Neural progenitor cell (in vitro differentiated cells): ENCODE measurements at places on chromosomes 7 and 10.

- DNase-seq = no peak
Observed at GRCh38 chr10:48623009-48623408, 18.1 kb upstream of the ARHGAP22 start.

DNA sequence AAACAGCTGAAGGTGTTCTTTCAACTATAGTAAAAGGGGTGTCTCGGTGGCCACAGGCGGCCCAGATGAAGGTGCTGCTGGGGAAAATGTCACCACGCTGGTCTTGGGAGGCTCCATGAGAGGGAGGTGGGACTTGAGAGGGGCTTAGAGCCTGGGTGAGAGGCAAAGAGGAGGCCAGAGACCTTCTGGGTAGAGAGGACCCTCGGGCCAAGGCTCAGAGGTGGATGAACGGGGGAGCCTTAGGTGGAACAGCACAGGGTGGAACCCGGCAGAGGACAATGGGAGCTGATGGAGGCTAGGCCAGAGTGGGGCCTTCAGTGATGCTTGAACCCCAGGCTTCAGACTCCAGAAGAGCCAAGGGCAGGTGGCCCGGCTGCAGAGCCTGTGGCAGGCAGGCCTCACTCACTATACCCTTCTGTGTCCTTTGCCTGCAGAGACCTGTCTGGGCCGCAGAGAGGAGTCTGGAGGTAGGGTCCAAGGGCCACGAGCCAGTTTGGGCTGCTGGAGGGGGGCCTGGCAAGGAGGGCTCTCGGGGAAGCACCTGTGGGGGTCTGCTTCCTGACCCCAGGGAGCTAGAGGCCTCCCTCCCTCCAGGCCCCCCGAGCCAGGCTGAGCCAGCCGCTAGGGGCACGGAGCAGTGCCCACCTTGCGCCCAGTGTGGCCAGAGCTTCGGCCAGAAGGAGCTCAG is 32.1 kb downstream of the ZNF783 start:
- no peak for DNase-seq

DNA sequence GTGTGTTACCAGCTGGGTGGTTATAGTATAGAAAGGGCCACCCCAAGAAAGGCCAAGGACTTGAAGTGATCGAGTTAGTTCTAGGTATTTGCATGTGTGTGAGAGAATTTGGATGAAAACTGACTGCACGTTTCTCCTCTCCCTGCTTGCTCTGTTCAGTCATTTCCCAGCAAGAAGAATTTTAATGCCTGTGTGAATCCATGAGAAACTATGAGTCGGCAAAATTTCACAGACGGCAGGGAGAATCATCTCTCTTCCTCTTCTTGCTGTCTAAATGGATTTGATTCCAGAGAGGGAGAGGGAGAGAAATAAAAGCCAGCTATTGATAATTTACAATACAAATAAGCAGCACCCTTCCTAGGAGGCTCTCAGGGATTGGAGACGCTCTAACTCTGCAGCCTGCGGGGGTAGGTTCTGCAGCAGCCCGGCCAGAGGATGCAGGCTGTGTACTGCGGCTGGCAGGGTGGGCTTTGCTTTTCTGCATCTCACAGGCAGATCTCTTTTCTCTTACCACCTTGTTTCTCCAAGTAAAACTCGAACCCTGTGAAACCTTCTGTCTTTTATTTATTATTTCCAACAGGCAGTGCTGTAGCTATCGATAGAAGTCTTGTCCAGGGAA is 183.6 kb downstream of the TCF7L2 start:
- no peak for DNase-seq

- no peak for DNase-seq
Observed at GRCh38 chr10:45473126-45473525, 99.1 kb downstream of the ALOX5 start.

GRCh38 chr7:87139514-87139913 is 12.7 kb upstream of the DMTF1 start:
- no peak for DNase-seq

DNA sequence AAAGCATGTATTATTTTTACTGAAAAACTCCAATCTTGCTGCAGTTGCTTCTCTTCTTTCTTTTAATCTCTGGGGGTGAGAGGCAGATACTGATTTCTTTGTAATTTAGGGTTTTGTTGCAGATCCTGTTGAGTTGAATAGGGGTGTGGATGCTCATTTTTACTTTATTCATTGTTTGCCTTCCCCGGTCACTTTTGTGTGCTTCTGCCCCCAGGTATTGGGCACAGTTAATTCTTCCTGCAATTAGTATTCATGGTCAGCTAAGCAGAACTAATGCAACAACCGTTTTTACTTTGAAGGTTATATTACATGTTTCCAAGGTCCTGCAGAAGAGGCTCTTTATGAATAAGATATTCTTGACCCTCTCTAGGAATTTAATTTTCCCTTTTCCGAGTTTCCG is 96.4 kb downstream of the BUB3 start:
- peak; percentile 71 for DNase-seq

GRCh38 chr7:135856356-135857144 is 107.9 kb upstream of the FAM180A start:
- no peak for DNase-seq

DNA sequence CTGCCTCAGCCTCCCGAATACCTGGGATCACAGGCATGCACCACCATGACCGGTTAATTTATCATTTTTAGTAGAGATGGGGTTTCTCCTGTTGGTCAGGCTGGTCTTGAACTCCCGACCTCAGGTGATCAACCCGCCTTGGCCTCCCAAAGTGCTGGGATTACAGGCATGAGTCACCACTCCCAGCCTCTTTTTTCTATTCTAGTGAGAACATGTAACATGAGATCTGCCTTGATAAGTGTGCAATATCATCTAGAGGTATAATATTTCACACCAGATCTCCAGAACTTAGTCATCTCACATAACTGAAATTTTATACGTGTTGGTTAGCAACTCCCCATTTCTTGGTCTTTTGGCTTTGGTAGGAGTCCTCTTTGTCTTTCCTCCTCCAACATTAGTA is 656.9 kb downstream of the CNTNAP2 start:
- DNase-seq = no peak

DNA sequence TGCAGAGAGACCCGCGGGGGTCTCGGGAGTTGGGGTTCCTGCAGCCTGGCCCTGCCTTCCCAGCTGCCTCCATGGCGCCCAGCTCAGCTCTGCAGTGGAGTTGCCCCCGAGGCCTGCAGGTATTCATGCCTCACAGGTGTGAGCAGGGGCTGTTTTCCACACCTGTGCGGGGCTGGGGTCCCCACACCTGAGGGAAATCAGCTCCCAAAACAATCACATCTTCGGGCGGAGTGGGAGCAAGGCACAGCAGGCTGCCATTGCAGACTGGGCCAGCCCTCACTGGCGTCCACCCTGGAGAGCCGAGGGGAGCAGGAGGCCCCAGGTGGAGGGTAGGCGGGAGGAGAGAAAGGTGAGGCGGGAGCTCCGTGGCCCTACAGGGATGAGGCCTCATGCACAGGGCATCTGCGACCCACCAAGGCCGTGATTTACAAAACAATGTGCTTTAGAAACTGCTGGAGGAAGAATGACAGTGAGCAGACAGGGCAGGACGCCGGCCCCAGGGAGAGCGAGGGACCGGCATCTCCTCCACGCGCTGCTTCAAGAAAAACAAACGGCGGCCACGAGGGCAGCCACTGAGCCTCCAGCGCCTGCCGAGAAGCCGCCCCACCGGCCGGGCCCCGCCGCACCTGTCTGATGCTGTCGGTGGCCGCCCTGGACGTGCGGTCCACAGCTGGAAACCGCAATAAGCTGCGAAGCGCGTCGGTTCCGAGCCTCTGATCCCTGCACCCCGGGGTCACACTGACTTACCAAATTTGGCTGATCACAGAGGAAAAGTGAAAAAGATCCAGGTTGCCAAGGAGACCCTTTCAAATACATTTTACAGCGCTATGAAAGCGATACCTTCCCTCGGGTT is 53.0 kb upstream of the PDGFA start:
- peak; percentile 39 for DNase-seq

- no peak for DNase-seq
Observed at GRCh38 chr10:28008054-28008453, 9.2 kb upstream of the ODAD2 start.

DNA sequence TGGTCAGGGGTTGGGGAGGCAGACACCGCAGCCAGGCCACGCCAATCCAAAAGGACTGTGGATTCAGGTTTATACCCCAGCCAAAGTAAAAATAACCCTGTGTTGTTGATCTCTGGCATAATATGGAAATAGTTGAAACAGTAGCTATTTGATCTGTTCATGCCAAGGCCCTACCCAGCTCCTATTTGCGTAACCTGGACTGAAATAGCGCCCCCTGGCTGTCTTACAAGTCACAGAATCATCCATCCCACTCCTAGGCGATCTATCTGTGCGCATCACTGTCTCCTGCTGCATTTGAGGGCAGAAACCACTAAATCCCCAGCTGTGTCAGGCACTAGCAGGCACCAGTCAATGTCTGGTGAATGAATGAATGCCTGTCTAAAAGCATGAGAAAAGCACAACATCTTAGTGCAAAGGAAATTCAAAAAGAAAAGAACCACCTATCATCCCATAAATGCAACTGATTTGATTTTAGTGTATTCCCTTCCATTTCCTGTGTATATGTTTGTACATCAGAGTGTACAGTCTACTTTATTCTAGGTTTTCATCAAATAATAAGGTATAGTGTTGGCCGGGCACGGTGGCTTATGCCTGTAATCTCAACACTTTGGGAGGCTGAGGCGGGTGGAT is 160.0 kb downstream of the SLIT1 start:
- peak; percentile 82 for DNase-seq

DNA sequence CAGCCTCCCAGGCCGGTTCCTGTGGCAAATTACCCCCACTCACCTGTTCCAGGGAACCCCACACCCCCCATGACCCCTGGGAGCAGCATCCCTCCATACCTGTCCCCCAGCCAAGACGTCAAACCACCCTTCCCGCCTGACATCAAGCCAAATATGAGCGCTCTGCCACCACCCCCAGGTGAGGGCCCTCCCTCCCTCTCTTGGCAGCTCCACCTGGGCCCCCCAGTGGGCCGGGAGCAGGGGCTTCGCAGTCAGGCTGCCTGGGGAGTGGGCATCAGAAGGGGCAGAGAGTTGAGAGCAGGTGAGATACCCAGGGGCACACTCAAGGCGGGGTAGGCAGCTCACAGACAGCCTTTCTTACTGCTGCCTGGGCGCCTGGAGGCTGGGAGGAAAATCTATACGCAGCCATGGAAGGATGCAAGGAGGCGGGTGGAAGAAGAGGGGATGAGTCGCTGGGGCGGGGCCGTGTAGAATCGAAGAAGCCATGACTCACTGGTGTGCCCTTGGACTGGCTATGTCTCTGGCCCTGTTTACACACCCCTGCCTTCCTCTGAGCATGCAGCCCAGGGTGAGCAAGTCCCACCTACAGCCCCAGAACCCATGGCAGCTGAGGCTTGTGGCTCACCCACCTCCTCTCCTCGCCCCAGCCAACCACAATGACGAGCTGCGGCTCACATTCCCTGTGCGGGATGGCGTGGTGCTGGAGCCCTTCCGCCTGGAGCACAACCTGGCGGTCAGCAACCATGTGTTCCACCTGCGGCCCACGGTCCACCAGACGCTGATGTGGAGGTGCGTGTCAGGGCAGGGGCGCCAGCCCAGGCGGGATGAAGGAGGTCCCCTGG is 48.6 kb upstream of the PPIF start:
- DNase-seq = no peak

DNA sequence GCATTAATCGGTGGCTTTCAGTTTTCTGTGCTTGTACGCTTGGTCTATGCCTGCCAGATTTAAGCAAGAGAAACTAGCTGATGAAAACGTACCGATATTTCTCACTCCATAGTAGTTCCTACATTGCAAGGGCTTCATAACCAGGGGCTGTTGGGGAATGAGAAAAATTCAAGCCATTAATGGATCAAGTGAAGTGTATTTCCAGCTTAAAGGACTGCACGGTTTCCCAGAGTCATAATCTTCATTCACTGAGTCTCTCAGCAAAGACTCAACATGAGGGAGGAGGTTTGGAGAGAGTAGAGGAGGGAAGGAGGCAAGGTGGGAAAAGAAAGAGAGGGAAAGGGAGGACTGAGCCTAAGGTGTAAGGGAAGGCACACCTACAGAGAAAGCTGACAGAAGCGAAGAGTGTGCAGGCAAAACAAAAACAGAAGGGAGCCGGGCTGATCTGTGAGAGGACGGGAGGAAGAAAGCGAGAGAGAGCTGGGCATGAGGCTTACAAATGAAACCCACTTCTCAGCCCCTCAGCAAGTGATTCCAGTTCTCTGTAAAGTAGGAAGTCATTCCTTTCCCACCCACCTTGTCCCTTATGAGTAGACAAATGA is 625 bp downstream of the GIMAP2 start:
- no peak for DNase-seq

DNA sequence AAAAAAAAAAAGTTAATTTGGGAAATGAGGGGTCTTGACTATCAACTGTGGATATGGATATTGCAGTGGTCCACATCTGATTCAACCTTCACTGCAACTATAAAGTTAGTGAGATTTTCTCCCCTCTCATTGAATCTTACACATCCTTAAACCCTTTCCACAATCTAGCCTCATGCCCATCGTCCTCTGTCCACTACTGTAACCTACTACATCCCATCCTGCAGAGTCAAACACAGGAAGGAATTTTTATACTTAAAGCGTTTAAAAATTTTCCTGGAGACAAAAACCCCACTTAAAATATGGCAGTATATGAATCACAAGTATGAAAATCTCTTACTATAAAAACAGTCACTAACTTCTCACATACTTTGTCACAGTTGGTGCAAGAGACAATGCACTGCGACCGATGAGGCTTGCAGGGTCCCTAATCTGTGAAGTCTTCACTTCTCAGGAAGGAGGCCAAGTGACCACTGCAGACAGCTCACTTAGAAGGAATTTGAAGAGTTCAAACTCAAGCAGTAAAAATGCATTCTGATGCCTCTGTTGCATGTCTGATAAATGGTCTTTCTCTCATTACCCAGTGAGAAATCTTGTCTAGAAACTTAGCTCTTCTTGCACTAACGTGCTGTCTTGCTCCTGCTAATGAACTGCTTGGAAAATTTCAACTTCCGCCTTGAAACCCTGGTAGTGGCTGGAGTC is 50.3 kb upstream of the ST8SIA6 start:
- DNase-seq = no peak

DNA sequence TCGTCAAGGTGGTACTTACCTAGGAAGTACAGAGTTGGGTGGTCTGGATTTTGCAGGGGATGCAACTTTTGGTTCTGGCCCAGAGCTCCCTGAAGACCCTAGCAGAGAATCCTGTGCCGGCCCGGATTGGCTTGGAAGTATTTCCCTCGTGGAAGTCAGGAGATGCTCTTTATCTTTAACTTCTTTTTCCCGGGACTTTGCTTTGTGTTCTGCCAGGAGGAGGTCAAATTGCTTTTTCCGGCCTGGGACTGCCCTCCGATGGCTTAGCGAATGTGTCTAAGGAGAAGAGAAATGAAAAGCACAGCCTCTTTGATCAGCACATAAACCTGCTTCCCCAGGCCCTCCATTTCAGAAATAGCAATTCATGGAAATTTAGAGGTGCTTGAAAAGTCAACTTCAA is 57.0 kb upstream of the EFCAB10 start:
- DNase-seq = peak; percentile 46

- no peak for DNase-seq
Observed at GRCh38 chr10:30241422-30242110, 107.5 kb downstream of the MTPAP start.

DNA sequence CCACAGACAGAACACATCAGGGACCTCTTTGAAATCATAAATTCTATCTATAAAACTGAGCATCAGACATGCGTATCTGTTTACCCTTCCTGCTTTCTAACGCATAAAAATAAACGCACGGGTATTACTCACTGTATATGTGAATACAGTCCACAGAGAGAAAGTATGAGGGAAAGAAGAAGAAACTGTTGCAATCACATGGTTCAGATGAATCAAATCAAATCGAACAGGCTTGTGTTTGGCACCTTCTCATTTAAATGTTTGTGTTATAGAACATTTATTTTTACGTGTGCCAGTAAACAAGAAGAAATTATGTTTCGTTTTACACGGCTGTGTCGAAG is 322.0 kb downstream of the FRMD4A start:
- DNase-seq = no peak
